IPS-NIHi11 (cell line): ENCODE measurements at places on chromosomes 2 and 18.

- no peak for DNase-seq
Measured at GRCh38 chr2:233492078-233492477, 74.5 kb downstream of the USP40 start.

DNA sequence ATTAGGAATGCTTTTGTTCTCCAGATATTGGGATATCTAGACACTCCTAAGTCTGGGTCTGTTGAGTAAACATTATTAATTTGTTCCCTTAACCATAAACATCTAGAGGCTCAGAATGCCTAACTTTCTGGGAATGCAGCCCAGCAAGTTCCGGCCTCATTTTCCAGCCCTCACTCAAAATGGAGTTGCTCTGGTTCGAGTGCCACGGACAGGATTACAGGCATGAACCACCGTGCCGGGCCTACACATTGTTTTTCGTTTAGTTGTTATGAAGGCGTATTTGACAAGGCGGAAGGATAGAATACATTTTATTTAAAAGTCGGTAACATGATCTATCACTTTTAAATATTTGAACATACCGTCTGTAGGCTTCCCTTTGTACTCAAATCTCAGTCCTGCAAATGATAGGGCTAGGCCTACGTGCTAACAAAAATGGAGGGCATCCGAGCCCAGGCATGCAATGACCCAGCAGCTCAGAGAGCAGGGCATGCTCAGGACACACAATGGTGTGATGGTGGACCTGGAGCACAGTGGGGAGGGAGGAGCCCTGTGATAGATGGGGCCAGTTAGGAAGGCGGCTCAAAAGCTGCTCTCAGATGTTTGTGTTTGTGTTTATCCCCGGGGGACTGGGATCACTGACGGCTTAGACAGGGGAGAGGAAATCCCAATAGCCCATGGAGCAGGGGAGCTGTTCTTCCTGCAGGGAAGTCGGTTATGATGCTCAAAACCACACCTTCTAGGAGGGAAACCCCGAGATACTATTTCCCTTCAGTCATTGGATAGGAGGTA, 2.9 kb upstream of the SCYGR1 start:
- no peak for DNase-seq

GRCh38 chr2:228871012-228871411, 400.1 kb downstream of the PID1 start:
- no peak for DNase-seq

GRCh38 chr2:233241803-233242202, 9.7 kb upstream of the ATG16L1 start:
- peak; percentile 23 for DNase-seq

DNA sequence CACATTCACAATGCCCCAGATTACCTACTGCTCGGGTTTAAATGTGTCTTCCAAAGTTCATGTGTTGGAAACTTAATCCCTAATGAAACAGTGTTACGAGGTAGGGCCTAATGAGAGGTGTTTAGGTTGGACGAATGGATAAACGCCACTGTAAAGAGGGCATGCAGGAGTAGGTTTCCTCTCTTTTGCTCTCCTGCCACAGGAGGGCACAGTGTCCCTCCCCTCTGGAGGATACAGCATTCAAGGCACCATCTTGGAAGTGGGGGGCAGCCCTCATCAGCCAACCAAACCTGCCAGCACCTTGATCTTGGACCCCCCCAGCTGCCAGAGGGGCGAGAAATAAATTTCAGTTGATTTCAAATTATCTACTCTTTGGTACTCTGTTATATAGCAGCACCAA, 103.5 kb downstream of the TSHZ1 start:
- no peak for DNase-seq

- no peak for DNase-seq
Measured at GRCh38 chr2:151978709-151979108, 120.1 kb downstream of the CACNB4 start.

GRCh38 chr2:205902041-205902899, 183.7 kb downstream of the INO80D start:
- no peak for DNase-seq

GRCh38 chr2:27663285-27664153, at the start of the genes SLC4A1AP and SUPT7L:
Gene SLC4A1AP (plus strand): TSS chr2:27663889. CDS start chr2:27663915, 26 bp downstream.
Gene SUPT7L (minus strand): TSS chr2:27663614. CDS start chr2:27662192, 1,422 bp downstream.
- DNase-seq, result peak; percentile 81

DNA sequence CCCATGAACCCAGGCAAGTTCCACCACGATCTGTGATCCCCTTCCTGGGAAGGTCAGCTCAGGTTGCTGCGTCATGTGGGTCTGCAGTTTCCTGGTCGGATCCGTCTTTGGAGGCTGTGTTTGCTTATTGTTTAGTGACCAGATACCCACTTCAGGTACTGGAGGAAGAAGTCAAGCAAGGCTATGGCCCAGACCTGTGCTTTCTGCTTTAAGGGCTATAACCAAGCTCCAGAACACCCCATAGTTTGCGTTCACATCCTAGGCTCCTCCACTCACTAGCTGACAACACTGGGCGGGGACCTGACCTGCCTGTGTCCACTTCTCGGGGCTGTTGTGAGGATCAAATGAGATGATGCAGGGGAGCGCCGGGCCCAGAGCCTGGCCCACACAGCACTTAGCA, 44.0 kb downstream of the MAL start:
- DNase-seq, result no peak

DNA sequence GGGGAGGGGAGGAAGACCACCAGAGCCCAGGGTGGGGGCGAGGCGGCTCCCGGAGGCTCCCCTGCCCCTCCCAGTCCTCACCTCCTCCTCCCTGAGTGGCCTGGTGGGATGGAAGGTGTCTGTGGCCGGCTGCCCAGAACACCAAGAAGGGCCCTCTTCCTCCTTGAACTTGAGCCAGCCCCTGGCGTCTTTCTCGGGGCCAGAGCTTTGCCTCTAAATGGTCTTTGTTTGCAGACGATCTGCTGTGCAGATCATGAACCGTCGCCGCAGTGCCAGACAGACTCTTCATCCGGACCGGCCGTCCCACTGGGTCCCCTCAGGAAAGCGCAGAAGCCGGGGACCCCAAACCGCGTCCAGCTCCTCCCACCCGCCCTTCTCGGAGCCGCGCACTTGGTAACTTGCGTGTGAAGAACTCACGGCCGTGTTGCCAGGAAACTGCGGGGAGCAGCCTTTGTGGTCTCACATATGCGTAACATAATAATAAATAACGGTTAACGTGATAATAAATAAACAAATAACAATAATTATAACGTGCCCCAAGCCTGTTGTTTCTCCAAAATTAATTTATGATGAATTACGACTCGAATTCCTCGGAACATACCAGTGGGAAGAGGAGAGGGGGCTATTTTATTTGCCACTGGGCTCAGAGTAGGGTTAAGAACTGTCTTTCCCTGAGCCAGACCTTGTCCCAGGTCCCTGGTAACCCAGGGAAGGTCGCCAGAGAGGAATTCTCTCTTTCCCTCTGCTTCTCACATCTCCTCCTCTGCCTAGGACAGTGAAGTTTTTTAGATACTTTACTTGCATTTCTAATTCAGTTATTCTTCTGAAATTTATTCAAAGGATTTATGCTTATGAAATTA, 41.0 kb downstream of the PTGR3 start:
- no peak for DNase-seq

GRCh38 chr2:101375653-101376052, 11.7 kb downstream of the CREG2 start:
- DNase-seq, result no peak

GRCh38 chr18:47919916-47920315, 10.5 kb downstream of the SMAD2 start:
- DNase-seq, result no peak

DNA sequence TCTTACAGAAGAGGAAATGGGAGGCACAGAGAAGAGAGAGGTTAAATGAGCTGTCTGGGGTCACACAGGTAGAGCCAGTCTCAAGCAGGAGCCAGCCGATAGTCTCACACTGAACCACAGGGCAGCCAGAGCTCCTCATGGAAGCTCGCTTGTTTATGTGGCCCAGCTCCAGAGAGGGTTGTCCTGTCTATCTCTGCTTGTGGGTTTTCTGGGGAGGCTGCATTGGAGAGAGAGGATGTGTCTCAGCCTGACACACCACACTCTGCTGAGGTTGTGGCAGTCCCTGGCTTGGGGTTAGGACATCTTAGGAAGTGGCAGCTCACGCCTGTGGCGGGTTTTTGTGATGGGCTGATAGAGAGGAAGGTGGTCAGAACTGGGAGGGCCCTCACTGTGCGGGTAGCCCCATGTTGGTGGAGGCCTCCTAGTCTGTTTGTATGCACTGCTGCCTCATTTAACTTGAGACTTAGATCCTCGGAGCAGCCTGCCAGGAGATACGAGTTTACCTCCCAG, 52.3 kb downstream of the TCF7L1 start:
- no peak for DNase-seq

- DNase-seq, result no peak
Measured at GRCh38 chr18:48847807-48848486, 102.8 kb downstream of the SMAD7 start.

DNA sequence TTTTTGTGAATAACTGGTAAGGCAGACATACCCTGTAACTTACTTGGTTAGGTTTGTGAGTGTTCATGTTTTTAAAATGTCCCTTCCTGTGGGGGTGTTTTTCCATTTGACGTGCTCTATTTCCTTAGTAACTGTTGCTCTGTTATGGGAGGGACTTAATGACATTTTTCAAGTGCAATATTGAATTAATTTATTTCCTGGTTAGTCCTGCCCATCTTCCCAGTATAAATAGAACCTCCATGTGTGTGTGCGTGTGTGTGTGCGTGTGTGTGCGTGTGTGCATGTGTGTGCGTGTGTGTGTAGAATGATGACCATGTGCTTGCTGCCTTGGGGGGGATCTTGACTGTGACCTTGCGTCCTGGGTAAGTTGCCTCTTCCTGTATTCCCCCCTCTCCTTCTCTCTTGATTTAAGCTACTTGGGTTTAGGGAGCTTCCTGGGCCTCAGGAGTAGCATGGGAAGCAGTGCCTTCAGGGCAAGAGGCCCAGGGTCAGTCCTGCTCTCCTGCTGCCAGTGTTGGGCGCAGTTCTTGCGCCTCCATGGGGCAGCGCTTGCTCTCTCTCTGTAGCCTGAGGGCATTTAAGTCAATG, 163.9 kb downstream of the LDLRAD4 start:
- no peak for DNase-seq

GRCh38 chr2:232870018-232870765, at the start of gene SNORC:
Gene SNORC (plus strand): TSS chr2:232870264. CDS start chr2:232870342, 78 bp downstream.
- no peak for DNase-seq

- DNase-seq, result no peak
Measured at GRCh38 chr18:59013744-59014143, 125.9 kb upstream of the SEC11C start.

DNA sequence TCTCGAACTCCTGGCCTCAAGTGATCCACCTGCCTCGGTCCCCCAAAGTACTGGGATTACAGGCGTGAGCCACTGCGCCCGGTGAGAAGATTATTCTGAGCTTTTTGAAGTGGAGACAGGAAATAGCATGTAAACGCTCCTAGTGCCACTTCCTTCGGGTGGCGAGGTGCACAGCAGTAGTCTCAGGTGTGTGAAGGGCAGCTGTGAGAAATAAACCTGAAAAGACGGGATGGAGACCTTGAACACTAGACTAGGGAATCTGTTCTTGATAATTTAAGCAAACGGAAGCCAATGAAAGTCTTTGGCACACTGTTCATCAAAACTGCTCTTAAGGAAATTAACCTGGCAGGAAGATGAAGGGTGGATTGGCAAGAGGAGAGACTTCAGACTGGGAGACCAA, 439 bp upstream of the PLEKHH2 start:
- no peak for DNase-seq

DNA sequence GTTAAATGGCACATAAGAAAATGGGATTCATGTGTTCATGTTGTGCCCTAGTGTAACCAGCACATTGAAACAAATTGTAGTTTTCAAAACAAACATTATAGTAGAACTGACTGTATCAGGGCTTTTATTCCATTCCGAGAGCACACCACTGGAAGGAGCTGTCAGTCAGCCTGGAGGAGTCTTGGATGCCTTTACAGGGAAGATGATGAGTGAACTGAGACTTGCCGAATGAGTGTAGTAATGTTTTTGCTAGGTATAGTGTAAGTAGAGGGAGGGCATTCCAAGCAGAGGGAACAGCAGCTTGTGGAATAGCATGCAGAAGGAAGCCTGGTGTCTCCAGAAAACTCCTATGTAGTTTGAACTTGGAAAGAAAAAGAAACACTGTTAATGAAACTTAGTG, 183.5 kb downstream of the MCFD2 start:
- no peak for DNase-seq

GRCh38 chr18:37538526-37539205, 26.9 kb downstream of the CELF4 start:
- no peak for DNase-seq

DNA sequence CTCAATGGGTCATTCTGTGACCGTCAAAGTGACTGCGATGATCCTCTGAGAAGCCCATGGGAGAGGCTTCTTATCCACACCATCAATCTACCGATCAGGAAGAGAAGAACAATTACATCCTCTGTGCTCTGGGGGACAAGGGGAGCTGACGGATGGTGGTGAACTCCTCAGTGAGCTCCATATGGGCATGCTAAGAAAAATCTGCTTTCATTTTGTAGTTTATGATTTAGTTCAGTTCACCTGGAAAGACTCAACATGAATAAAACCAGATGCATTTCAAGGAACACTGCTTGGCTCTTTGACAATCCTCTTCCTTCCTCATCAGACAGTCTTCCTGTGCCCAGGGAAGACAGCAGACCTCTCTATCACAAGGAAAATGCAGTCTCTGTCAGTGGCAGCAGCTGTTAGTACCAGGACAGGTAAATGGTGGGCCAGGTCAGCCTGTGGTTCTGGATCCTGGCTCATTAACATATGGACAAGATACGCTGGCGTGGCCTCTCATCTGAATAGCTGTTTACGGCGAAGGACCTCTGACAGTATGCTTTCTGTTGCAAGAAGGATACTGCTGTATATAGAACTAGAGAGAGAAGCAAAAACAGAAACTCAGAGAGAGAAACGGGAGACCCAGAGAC, 176.9 kb downstream of the BCL2 start:
- no peak for DNase-seq

DNA sequence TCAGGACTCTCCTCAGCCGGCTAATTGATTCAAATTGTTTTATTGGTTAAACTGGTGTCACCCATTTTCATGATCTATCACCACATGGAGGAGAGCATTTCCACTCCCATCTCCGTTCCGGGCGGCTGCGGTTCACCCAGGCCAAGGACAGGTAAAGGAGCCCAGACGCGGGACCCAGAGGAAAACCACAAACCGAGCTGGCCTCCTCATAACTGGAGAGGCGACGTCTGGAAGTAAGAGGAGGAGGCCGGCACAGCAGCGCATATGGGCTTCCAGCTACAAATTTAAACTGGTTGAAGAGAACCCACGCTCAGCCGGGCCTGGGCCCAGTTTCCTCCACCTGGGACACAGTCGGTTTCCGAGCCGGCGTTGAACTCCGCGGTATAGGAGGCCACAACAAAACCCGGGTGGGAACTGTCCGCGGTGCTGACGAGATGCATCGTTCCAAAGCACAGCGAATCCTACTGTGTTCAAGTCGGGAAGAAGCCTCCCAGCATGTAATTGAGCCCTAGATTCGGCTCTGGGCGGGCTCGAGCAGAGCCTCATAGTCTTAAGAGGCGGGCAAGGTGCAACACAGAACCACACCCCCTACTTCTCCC, 3.0 kb upstream of the SKOR2 start:
- peak; percentile 69 for DNase-seq

DNA sequence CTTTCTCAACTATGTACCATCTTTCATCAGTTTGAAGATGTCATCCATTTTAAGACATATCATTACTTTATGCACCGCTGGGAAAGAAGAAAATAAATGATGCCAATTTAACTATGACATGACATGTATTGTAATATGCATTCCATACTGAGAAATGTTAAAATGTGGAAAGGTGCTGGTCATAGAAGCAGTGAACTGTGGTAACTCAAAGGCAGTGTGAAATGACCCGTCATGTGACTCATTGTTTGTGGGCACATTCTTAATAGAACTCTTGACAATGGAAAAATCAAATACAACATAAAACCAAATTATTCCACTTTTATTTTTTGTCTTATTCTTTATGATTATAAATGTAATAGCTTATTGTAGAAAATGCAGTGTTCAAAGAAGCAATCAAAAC, 455.0 kb upstream of the ST6GAL2 start:
- no peak for DNase-seq

- no peak for DNase-seq
Measured at GRCh38 chr18:37805773-37806404, 240.3 kb upstream of the CELF4 start.
